Left hindlimb (tissue), 1 donor: ENCODE measurements at places on chromosomes 7 and 10.

DNA sequence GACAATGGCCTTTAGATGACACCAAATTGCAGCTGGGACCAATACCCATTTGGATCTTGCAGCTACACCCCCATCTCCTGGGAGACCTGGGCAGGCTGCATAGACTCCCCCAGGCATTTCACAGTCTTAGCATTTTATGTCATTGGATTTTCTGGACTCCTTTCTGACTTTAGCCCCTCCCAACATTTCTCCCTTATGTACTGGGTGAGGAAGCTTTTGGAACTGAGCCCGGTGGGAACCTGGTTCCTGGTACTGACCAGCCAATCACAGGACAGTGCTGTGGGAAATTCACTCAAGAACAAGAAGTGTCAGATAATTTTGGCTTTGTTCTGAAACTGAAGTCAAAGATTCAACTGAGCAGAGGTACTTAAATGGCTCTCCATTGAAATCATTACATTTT is 177.7 kb downstream of the ACTR3B start:
- no peak for DNase-seq

DNA sequence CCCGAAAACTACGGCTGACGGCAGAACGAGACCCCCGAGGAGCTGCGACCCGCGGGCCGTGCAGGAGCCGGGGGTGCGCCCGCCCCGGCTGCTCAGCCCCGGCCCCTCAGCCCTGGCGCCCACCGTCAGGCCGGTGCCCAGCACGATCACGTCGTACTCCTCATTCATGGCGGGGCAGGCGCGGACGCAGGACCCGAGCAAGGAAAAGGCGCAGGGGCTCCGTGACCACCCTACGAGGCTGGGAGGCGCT is 218 bp downstream of the GDI2 start:
- no peak for DNase-seq

GRCh38 chr10:104563051-104563450 is 78.0 kb upstream of the SORCS3 start:
- no peak for DNase-seq

- DNase-seq: no peak
These were observed 38.1 kb downstream of the EXOC6 start for GRCh38 chr10:92886334-92886961.

DNA sequence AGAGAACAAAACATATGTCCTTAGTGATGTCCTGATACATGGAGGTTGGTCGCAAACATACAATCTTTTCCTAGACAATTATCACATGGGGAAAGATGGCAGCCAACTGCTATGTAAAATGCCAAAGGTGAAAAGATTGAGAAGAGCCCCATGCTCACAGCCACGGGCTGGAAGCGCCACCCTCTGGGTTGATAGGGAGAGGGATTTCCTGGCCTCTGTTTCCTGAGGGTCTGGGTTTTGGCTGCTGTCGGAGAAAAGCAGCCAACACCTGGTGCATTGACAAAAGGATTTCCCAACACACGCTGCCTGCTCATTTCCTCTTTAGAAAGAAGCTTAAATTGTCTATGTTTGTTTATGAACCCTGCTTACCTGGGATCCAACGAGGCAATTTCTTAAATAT is 43.8 kb downstream of the ITIH5 start:
- DNase-seq: no peak

DNA sequence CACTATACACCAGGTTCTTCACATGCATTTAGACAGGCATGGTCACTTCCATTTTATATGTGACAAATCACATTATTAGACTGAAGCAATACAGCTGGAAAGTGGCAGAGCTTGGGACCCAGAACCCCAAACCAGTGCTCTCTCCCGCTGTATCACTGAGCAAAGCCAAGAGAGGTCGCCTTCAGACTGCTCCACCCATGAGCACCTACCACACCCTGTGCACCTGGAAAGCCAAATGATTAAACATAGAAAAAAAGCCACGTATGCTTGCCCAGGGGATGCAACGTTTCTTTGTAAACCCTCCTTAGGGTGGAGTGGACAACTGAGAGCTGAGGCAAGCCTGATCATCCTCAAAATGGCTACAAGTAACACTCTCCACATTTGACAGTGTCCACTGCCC is 72.5 kb downstream of the CCDC6 start:
- DNase-seq: no peak

DNA sequence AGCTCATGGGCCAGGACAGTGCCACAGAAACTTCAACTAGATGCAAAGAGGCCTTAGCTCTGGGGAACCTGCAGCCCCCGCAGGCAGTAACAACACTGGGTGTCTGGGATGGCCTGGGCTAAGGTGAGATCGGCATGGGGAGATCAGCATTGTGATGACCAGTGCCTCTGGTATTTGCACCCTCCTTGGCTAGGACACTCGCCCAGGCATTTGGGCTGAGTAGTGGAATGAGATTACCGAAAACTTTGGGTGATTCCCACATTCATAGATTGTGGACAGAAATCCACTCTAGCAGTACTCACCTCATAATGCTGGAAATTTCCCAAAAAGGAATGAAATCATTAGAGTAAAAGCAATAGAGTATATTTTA is 70.6 kb upstream of the ZMIZ2 start:
- no peak for DNase-seq

- DNase-seq: no peak
These were observed 80.5 kb upstream of the INSYN2A start for GRCh38 chr10:127276794-127277462.

- no peak for DNase-seq
These were observed 1.8 kb downstream of the LRCH4 start for GRCh38 chr7:100584054-100584682.

GRCh38 chr7:23200331-23200730 is 18.5 kb downstream of the NUP42 start:
- no peak for DNase-seq

DNA sequence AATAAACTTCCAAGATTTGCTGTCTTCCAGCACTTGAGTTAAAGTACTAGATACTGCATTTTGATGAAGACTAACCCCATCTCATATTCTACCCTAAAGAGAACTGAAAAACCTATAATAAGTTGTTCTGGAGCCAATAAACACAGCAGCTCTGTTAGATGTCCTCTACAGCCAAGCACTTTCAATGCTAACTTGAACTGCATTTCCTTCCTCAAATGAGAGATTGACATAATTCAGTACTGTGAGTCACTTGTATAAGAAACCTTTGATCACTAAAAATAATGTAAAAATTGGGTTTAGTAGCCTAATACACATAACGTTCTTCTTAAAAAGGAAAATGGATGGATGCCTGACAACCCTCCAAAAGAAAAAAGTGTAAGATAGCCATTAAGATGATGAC is 81.3 kb downstream of the ITGB8 start:
- no peak for DNase-seq

DNA sequence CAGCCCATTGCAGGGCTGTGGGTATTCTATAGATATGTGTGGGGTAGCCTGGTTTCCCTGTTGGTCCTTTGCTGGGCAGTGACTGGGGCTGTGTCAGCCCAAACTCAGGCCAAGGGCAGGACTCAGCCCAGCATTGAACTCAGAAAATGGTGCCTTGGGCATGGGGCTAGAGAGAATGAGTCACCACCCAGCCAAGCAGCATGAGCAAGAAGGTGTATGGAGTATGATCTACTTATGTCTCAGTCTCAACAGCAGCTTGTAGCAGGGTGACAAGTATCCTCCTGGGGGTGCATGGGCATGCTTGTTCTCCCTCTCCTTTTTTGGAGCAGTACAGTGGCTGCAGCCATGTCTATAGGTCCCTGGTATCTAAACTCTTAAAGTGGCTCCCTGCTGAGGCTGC is 32.0 kb downstream of the STK31 start:
- no peak for DNase-seq

DNA sequence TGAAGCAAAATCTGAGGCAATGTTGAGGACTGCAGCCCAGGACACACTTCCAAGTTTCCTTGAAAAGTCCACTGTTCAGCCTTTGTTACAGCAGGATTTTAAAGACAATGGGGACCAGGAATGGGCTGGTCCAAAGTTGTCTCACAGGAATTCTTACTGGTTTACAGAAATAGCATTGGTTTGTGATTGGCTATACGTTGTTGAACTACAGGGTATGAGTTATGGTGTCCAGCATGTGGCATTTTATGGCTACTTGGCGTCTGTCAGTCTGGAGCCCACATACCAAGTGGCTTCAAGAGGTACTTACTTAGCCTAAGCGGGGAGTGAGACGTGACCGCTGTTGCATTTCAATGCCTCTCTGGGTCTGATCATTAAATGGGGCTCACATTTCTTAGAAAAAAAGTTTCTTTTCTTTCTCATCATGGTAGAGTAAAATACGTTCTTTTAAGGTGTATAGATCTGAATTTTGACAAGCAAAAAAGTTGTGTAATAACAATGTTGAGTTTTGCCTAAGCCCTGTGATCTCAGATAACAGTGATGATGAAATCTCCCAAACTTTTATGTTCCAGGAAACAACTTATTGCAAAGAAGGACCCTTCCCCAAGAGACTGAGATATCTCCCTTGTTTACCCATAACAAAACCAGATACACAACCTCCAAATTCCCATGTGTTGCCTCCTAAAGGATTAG is 100.0 kb upstream of the TRIM24 start:
- no peak for DNase-seq

DNA sequence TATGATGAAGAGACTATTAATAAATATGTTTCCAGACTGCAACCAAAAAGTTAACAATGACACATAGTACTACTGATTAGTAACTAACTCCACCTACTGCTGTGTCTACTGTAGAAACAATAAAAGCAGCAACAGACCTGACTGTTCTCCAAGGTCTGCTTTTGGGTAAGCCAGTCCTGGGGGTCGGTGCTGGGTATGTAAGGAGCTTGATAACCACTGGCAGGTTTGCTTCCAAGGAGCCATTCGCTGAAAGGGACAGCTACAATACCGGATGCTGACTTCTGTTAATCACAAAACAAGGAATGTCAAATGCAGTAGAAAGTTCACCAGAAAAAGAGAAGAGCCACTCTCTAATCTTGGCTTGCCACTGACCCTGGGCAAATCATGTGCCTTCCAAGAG is 17.7 kb downstream of the NCOA4 start:
- DNase-seq: no peak

DNA sequence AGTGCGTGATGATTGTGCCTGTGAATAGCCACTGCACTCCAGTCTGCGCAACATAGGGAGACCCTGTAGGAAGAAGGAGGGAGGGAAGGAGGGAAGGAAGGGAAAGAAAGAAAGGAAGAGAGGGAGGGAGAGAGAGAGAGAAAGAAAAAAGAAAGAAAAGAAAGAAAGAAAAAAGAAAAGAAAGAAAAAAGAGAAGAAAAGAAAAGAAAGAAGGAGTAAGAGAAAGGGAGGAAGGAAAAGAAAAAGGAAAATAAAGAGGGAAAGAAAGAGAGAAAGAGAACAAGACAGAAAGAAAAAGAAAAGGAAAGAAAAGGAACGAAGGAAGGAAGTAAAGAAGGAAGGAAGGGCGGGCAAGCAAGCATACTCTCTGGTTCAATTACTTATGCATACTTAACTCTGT is 112.9 kb upstream of the ANK3 start:
- DNase-seq: no peak

DNA sequence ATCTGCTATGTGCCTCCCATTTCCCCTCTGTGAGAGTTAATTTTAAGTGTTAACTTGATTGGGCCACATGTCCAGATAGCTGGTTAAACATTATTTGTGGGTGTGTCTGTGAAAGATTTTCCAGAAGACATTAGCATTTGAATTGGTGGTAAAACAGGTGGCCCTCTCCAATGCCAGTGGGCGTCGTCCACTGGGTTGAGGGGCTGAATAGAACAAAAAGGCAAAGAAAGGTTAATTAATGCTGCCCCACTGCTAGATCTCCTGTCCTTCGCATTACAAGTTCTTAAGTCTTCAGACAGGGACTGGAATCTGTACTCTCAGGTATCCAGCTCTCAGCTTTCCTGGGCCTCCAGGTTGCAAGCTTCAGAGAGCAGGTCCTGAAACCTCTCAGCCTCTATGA is 1160.9 kb upstream of the LRRN3 start:
- DNase-seq: no peak

GRCh38 chr7:150972023-150972468 is 6.1 kb downstream of the KCNH2 start:
- DNase-seq: peak; percentile 64

DNA sequence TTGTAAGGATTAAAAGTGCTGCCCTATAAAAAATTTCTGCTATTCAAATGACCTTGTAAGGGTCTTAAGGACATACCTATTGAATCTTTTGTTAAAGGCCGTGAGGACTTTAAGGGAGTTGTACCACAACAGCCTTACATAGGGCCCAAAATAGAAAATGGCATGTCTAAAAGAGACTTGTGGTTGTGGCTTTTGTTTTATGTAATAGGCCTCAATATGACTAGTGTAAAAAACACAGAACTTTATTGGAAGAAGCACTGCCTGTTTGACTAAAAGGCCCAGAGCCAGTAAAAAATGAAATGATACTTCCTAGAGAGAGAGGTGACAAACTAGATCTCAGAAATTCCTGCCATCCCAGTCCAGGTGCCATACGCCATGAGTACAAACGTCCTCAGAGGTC is 286.6 kb downstream of the SEMA3D start:
- DNase-seq: no peak

GRCh38 chr10:89351412-89351779 is 23.6 kb downstream of the IFIT3 start:
- no peak for DNase-seq

- DNase-seq: no peak
These were observed 188.1 kb downstream of the ACTR3B start for GRCh38 chr7:152947686-152948085.

GRCh38 chr7:4794591-4795350 is 19.3 kb downstream of the AP5Z1 start:
- DNase-seq: no peak

GRCh38 chr7:51321961-51322515 is 5.4 kb upstream of the COBL start:
- no peak for DNase-seq

GRCh38 chr10:29926693-29927048 is 132.7 kb downstream of the JCAD start:
- no peak for DNase-seq

- DNase-seq: no peak
These were observed 1.1 kb upstream of the RGR start for GRCh38 chr10:84243759-84244158.

- no peak for DNase-seq
These were observed 19.9 kb downstream of the SLC29A3 start for GRCh38 chr10:71338728-71339495.
